Hindlimb muscle (tissue), 1 donor: ENCODE measurements at places on chromosomes 3 and 15. TPM values are rescaled to one million over a fixed set of nuclear protein-coding genes. Genes with fewer than 3 reads are reported as not detected.
A peak's percentile ranks its signal among the peaks of the same experiment; 100 is the strongest.

GRCh38 chr3:107294117-107294516, 83.1 kb upstream of the CCDC54 start:
- DNase-seq, result no peak

DNA sequence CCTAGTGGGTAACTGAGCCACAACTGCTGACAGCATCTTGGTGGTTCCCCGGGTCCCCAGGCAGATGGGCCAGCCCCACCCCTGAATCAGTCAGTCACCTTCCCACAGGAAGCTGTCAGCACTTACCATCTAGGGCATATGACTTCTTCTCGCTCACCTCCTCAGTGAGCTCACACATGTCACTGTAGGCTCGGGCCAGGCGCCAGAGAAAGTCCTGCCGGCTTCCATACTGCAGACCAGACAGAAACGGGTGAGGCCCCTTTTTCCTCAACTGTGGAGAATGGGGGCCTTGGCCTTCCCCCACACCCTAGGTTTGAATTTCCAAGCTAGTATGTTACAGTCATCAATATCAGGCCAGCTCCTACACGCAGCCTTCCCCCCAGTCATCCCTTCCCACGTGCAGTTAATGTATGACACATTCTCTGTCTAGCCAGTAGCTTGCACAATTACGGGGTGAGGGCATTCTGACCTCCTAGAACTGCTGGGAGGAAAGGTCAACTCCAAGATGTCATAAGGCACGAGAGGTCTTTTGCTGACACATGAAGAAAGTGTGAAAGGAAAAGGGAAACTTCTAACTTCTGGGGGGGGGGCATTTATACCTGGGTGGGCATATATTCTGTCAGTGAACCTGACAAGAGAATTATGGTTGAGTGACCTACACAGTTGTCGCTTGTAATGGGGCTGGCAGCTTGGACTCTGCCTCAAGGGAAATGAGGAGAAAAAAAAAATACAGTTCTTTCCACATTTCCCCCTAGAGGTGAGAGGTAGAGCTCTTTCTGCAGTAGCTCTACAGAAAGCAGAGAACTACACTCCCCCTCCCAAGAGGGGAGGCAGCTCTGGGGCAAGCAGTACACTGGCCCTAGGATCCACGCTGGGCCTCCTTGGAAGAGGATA, 10.9 kb downstream of the RMDN3 start:
- DNase-seq, result no peak

GRCh38 chr3:29775340-29775739, 494.5 kb downstream of the RBMS3 start:
- no peak for DNase-seq

DNA sequence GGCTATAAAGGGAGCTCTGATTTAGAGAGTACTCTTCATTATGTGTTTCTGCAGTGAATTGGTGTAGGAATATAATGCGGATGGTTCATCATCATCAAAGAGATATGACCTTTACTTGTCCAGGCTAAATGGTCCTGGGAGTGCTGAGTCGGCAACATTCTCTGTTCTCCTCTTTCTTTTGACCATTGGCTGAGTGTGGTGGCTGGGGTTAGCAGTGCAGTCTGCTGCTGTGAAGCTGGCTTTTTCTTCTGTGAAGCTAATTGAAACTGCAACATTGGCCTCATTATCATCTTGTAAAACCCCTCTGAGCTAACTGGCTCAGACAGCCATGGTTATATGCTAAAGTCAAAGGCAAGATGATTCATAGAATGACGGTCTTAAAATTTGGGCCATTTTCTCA, 83.8 kb downstream of the THRB start:
- DNase-seq, result no peak

DNA sequence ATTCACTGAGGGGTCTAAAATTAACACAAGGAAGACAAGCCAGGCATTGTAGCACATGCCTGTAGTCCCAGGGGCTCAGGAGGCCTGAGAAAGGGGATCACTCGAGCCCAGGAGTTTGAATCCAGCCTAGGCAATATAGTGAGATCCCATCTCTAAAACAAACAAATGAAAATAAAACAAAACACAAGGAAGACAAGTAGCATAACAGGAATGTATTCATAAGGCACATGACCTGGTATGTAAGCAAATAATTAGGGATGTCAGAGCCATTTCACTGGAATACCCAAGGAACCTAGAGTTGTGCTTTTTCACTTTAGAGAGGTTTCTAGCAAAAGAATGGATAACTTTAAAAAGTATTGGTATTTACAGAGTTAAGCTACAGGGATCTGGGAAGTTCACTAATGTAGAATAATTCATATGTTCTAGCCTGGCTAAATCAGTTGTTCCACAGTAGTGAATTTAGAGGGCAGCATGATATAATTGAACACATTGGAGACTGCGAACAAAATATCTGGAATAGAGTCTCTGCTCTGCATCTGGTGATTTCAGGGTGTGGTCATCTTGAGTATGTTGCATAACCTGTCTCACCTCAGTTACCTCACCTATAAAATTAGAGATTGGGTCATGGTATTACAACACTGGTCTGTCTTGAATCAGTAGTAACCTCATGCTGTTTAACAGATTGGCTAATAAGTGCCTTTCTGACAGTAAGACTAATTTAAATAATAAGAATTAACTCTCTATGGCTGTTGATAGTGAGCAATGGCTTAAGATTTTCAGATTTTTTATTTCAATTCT, 9.3 kb downstream of the GRAMD1C start:
- no peak for DNase-seq

DNA sequence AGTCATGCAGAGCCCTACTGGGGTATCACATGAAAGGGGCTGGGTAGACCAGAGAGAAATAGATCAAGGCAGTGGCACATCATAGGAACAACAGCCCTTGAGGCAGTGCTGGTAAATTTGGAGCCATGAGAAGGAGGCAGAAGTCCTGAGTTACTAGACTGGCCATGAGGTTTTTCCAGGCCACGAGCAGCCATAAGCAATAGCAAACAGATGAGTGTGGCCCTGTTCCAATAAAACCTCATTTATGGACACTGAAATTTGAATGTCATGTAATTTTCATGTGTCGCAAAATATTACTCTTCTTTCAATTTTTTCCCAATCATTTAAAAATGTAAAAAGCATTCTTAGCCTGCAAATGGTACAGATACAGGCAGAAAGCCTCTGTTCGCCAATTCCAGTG, 28.1 kb upstream of the LRRN1 start:
- no peak for DNase-seq

DNA sequence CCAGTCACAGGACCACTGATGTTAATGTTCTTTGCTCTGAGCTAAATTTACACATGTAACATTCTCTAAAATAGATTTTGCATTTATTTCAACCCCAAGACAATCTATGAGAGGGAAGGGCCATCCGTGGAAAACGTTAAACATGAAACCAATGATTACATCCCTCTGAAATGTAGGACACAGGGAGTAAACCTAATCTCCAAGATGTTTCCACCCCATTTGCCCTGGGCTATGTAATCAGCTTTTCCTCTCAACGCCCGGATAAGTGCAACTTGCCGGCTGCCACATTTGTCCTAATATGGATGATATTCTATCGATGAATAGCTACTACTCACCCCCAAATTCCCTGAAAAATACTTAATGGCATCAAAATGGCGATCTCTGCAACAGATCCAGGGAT, 6.4 kb upstream of the FMN1 start:
- DNase-seq, result no peak

DNA sequence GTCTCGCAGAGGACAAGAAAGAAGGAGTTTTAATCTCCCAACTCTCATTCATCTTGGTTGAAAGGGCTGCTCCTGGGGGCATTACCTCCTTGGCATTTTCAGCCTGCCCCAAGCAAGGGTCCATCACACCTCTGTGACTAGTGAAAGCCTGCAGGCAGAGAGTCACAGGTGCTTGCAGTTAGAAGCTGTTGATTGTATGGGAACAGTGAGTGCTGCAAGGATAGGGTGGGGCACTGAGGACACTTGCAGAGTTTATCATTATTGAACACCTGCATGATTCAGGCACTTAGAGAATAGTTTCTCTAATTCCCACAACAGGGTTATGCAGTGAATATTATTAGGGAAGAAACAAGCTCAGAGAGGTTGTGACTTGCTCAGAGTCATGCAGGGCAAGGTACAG, 41.7 kb upstream of the IGF2BP2 start:
- DNase-seq, result no peak

GRCh38 chr3:153029350-153029749, 132.7 kb upstream of the RAP2B start:
- DNase-seq, result peak; percentile 55

DNA sequence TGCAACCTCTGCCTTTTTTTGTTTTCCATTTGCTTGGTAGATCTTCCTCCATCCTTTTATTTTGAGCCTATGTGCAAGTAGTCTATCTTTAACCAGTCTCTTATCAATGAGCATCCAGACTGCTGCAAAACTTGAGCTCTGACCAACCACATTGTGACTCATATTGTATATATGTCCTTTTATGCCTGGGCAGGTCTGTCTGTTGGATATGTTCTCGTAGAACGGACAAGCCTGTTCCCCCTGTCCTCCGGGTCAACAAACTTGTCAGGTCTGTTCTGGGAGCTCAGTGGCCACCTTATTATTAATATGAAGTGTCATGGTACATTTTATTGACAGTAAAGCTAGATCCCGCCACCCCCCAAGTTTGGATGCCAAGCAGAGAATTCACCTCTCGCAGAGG, 252.9 kb upstream of the ST8SIA2 start:
- no peak for DNase-seq

- DNase-seq, result no peak
Observed at GRCh38 chr3:186208296-186208989, 99.6 kb upstream of the ETV5 start.

DNA sequence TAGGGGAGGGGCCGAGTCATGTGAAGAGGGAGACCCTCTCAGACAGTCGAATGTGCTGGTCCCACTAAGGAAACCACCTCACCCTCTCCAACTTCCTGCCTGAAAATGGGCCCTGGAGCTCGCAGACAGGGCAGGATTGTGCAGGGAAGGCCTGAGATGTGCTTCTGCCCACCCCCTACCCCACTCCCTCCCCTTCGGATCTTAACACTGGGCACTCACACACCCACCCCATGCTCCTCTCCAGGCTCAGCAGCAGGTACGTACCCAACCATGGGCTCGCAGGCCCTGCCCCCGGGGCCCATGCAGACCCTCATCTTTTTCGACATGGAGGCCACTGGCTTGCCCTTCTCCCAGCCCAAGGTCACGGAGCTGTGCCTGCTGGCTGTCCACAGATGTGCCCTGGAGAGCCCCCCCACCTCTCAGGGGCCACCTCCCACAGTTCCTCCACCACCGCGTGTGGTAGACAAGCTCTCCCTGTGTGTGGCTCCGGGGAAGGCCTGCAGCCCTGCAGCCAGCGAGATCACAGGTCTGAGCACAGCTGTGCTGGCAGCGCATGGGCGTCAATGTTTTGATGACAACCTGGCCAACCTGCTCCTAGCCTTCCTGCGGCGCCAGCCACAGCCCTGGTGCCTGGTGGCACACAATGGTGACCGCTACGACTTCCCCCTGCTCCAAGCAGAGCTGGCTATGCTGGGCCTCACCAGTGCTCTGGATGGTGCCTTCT, 20.0 kb downstream of the ATRIP start:
- no peak for DNase-seq

DNA sequence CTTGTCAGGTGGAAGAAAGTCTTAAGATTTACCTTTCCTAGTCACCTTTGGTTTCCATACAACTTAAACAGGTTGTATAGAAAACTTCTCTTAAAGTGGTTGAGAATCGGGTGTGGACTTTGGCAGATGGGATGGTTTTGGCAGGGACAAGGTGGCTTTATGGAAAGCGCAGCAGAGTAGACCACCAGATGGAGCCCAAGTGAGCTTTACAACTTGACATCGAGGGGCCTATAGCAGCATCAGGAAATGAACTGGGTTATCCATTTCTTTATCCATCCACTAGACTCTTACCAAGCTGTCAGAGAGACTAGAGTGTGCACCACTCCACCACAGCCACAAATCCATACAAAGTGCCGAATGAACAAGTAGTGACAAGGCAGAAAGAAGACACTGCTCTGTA, 85.3 kb upstream of the MBNL1 start:
- peak; percentile 32 for DNase-seq

DUOXA2 gene
- not detected for polyA plus RNA-seq

C3orf70 gene
- polyA plus RNA-seq, result 3.5 TPM

TMEM39A gene
- 37.7 TPM for polyA plus RNA-seq

COMMD4 gene
- 39.2 TPM for polyA plus RNA-seq

WDR49 gene
- polyA plus RNA-seq, result not detected

CTXN2 gene
- polyA plus RNA-seq, result not detected

MEIS2 gene
- polyA plus RNA-seq, result 7.7 TPM

IGF2BP2 gene
- 41.6 TPM for polyA plus RNA-seq
